ENCODE measurements at places on chromosomes 7 and 10. TPM values are rescaled to one million over a fixed set of nuclear protein-coding genes. Genes with fewer than 3 reads are reported as not detected.

- no peaks in the 10 kb centered on the region for H3K36me3 ChIP-seq
- no peak overlapping the region for H3K4me3 ChIP-seq
- DNase-seq = no peak
- H3K27me3 ChIP-seq = no peaks in the 10 kb centered on the region
- H3K27ac ChIP-seq = no peak overlapping the region
Measured at GRCh38 chr10:103295374-103296015, 18.6 kb downstream of the INA start.

DNA sequence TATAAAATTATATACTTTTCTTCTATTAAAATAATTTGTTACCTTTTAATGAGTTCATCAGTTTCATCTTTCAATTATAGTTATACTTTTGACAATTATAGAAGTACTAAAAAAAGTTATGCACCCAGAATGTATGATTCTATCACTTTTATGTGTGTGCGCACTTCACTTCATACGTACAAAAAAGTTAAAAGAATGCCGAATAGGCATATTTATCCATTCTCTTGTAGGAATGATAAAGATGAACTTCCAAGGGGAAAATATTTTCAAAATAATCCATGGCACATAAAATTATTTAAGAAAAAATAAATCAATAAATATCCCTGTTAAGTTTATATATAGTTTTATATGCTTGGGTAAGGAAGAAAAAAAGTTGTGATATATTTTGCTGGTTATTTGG is 166.9 kb upstream of the PRSS1 start:
- H3K4me1 ChIP-seq = peaks cover 11% of the 10 kb centered on the region
- no peak overlapping the region for H3K27ac ChIP-seq
- no peak for DNase-seq
- no peaks in the 10 kb centered on the region for H3K36me3 ChIP-seq
- no peaks in the 10 kb centered on the region for H3K27me3 ChIP-seq

- H3K27ac ChIP-seq = no peak overlapping the region
- H3K27me3 ChIP-seq = no peaks in the 10 kb centered on the region
- H3K4me1 ChIP-seq = peaks cover 12% of the 10 kb centered on the region
Measured at GRCh38 chr10:12351447-12351846, 2.1 kb downstream of the CAMK1D start.

DNA sequence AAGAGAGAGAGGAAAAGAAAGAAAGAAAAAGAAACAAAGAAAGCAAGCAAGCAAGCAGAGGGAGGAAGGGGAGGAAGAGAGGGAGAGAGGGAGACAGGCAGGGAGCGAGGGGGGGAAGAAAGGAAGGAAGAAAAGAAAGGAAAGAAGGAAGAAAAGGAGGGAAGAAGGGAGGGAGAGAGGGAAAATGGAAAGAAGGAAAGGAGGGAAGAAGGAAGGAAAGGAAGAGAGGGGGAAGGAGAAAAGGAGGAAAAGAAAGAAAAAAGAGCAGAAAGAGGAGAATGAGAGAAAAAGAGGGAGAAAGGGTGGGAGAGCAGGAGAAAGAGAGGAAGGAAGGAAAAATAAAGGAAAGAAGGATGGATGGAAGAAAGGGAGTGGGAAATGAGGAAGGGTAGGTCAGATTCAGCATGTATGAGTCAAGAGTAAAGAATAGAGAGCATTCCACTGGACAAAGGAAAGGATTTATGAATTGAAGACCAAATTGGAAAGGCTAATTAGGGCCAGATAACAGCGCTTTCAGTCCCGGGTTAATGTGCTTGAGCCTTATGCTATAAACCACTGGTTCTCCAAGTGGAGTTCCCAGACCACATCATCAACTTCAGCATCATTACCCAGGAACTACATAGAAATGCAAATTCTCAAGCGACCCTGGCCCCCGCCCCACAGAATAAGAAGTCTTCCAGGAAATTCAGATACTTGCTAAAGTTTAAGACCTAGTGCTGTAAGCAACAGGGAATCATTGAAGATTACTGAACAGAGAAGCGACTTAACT is 85.1 kb downstream of the C10orf90 start:
- no peaks in the 10 kb centered on the region for H3K4me1 ChIP-seq
- H3K27me3 ChIP-seq = peaks cover 25% of the 10 kb centered on the region
- H3K36me3 ChIP-seq = no peaks in the 10 kb centered on the region

- no peaks in the 10 kb centered on the region for H3K36me3 ChIP-seq
- no peaks in the 10 kb centered on the region for H3K27me3 ChIP-seq
- H3K4me1 ChIP-seq = no peaks in the 10 kb centered on the region
Measured at GRCh38 chr7:122225874-122226273, 78.7 kb downstream of the FEZF1 start.

- peaks cover 5% of the 10 kb centered on the region for H3K4me1 ChIP-seq
- H3K36me3 ChIP-seq = no peaks in the 10 kb centered on the region
- H3K27ac ChIP-seq = no peak overlapping the region
- peaks cover 4% of the 10 kb centered on the region for H3K27me3 ChIP-seq
- no peak overlapping the region for H3K4me3 ChIP-seq
Measured at GRCh38 chr10:112218960-112219359, 35.4 kb upstream of the GPAM start.

DNA sequence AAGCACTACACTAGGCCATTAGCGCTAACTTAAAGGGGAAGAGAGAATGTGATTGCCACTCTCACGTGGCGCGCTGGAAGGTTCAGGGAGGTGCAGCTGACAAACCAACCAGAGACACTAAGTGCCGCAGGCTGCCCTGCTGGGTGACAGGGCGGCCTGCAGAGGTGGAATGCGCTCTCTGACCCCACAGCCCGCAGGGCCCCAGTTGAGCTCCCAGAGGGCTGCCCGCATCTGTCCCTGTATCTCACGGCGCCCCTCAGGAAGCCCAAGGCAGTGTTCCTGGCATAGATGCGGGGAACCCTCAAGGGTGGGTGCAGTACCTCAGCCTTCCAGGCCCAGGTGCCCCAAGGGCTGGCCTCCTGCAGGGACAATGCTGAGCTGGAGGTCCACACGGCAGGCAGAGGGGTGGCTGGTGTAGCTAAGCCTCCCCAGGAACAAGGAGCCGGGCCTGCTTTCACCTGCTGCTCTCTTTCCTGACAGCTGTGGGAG is 66.6 kb downstream of the CALML3 start:
- no peaks in the 10 kb centered on the region for H3K27me3 ChIP-seq
- H3K36me3 ChIP-seq = no peaks in the 10 kb centered on the region
- no peak overlapping the region for H3K4me3 ChIP-seq

DNA sequence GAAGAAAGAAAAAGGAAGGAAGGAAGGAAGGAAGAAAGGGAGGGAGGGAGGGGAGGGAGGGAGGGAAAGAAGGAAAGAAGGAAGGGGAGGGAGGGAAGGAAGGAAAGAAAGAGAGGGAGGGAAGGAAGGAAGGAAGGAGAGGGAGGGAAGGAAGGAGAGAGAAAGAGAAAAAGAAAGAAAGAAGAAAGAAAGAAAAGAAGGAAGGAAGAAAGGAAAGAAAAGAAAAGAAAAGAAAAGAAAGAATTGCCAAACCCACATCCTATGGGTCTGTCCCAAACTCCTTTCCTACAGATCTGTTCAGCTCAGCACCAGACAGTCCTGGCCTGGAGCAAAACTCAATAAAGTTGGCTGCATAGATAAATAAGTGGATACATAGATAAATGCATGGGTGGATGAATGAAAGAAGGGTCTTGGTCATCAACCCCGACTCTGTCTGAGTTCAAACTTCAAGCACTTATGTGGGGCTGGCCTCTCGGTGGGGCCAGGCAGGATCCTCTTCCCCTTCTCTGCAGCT is 17.2 kb upstream of the TLX1 start:
- H3K4me3 ChIP-seq = no peak overlapping the region
- no peaks in the 10 kb centered on the region for H3K36me3 ChIP-seq
- H3K27ac ChIP-seq = no peak overlapping the region

- no peaks in the 10 kb centered on the region for H3K36me3 ChIP-seq
- peak overlapping the region; percentile 63 for H3K4me3 ChIP-seq
- no peaks in the 10 kb centered on the region for H3K4me1 ChIP-seq
- H3K27me3 ChIP-seq = peaks cover 38% of the 10 kb centered on the region
- DNase-seq = peak; percentile 55
- peak overlapping the region; percentile 61 for H3K27ac ChIP-seq
Measured at GRCh38 chr7:85185424-85186082, 1.3 kb downstream of the SEMA3D start.

- H3K27ac ChIP-seq = no peak overlapping the region
Measured at GRCh38 chr10:3260066-3260834, 87.7 kb upstream of the PITRM1 start.

DNA sequence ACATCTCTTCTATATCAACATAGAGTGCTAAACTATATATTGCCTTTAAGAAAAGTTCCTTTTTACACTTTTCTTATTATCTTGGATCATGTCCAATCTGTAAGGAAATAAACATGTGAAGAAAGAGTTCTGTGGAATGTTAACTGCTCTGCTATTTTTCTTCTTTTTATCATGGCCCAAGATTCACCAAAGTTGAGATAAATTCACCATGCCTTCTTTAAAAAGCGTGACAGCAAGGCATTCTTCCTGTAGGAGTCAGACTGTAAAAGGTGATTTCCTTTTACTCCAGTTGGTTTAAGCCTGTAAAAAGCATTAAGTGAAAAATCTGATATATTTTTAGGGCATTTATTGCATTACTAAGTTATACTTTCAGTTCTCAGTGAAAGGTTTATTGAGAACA is 165.7 kb upstream of the FZD1 start:
- no peaks in the 10 kb centered on the region for H3K27me3 ChIP-seq
- H3K4me1 ChIP-seq = no peaks in the 10 kb centered on the region
- H3K36me3 ChIP-seq = no peaks in the 10 kb centered on the region
- no peak overlapping the region for H3K4me3 ChIP-seq
- no peak overlapping the region for H3K27ac ChIP-seq

- H3K36me3 ChIP-seq = no peaks in the 10 kb centered on the region
- H3K4me3 ChIP-seq = no peak overlapping the region
- no peak for DNase-seq
- no peaks in the 10 kb centered on the region for H3K27me3 ChIP-seq
- H3K4me1 ChIP-seq = peaks cover 8% of the 10 kb centered on the region
Measured at GRCh38 chr10:74290708-74291107, 139.7 kb downstream of the ADK start.

- no peak for DNase-seq
- no peaks in the 10 kb centered on the region for H3K4me1 ChIP-seq
- H3K4me3 ChIP-seq = no peak overlapping the region
- H3K36me3 ChIP-seq = no peaks in the 10 kb centered on the region
Measured at GRCh38 chr10:77565590-77566023, 72.0 kb downstream of the KCNMA1 start.

DNA sequence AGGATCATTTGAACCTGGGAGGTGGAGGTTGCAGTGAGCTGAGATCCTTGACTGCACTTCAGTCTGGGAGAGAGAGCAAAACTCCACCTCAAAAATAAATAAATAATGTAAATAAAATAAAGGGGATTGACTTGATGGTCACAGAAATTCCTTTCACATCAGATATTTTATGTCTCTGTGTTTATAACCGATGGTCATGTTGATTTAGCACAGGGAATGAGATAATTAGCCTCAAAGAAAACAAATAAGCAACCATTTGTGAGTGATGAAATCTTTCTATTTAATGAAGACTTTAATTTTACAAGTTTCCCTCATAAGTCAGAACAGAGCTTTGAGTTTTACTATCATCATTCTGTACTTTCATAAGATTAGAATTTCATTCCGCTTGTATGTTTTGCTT is 64.8 kb upstream of the NUPR2 start:
- H3K4me1 ChIP-seq = no peaks in the 10 kb centered on the region
- no peaks in the 10 kb centered on the region for H3K36me3 ChIP-seq
- H3K4me3 ChIP-seq = no peak overlapping the region
- H3K27ac ChIP-seq = no peak overlapping the region
- peaks cover 16% of the 10 kb centered on the region for H3K27me3 ChIP-seq
- DNase-seq = no peak

DNA sequence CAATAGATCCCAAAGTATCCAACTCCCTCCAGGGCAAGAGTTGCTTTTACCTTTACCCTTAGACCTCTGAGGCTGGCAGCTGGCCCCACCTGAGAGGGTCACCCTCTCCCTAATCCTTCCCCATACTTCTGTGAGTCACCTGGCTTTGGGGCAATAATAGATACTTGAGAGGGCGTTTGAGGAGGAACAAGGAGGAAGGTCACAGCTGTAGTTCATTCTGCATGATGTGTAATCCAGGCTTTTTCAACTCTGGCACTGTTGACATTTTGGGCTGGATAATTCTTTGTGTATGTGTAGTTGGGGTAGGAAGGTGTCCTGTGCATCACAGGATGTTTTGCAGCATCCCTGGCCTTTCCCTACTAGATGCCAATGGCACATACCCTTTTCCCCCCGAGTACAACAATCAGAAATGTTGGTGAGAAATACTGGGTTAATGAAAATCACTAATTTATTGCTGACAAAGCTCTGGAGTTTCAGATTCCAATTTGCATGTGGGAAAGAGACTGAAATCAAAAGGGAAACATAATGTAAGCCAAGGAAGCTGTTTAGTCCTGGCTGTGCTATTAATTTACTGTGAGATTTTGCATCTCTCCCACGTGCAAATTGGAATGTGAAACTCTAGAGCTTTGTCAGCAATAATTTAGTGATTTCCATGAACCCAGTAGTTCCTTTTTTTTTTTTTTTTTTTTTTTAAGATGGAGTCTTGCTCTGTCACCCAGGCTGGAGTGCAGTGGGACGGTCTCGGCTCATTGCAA is 3.6 kb downstream of the BLVRA start:
- no peaks in the 10 kb centered on the region for H3K36me3 ChIP-seq
- H3K27ac ChIP-seq = no peak overlapping the region
- no peak for DNase-seq
- H3K27me3 ChIP-seq = no peaks in the 10 kb centered on the region

DNA sequence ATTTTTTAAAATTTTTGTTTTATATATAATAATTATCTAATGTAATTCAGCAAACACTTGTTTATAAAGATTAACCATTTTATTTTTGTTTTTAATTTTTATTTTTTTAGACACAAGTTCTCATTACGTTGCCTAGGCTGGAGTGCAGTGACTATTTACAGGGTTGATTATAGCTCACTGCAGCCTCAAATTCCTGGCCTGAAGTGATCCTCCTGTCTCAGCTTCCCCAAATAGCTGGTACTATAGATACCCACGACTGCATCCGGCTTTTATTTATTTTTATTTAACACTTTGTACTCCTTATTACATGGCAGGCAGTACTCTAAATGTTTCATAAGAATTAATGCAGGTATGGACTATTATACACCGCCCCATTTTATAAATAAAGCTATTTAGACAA is 288.7 kb downstream of the MDFIC start:
- H3K27ac ChIP-seq = peak overlapping the region; percentile 74
- H3K27me3 ChIP-seq = no peaks in the 10 kb centered on the region
- DNase-seq = no peak

Gene ZNF853
- 8.8 TPM for total RNA-seq

Gene CHAT
- total RNA-seq = not detected

Gene MIOS
- 28.8 TPM for total RNA-seq

Gene FKBP14
- 8.3 TPM for total RNA-seq

Gene THSD7A
- total RNA-seq = 1.3 TPM

Gene SPDYE8
- total RNA-seq = not detected

Gene SLC35G1
- total RNA-seq = 2.4 TPM

Gene TDRD1
- total RNA-seq = 5.3 TPM

Gene LRIT1
- not detected for total RNA-seq

Gene SLC26A3
- not detected for total RNA-seq

Gene ZNF32
- total RNA-seq = 41.9 TPM

Gene ENKUR
- not detected for total RNA-seq
